ENCODE measurements at places on chromosomes 5 and 9.

GRCh38 chr9:82128011-82128696 lies 139.6 kb downstream of the SPATA31D1 start:
- DNase-seq, result no peak

DNA sequence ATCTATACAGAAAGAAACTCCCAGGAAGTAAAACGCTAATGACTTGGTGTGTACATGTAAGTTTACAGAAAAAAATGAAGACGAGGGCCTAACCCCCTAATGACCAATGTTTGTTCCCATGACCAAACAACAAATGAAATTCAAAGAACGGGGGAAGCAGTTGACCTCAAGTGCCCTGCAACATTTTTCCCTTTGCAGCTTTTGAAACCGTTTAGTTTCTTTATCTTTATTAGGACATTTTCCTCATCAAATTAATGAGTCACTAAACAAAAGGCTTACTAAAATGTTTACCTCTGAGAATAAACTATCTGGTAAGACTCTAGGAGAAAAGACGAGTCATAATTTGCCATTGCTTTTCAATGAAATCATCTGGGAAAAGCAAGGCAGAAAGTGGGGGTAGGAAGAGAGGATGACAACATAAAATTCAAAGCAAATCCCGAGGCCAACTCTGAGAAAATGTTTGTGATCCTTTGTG lies 57.4 kb downstream of the LHFPL2 start:
- DNase-seq, result no peak

GRCh38 chr5:173878224-173878967 lies 9.8 kb upstream of the CPEB4 start:
- DNase-seq, result no peak

DNA sequence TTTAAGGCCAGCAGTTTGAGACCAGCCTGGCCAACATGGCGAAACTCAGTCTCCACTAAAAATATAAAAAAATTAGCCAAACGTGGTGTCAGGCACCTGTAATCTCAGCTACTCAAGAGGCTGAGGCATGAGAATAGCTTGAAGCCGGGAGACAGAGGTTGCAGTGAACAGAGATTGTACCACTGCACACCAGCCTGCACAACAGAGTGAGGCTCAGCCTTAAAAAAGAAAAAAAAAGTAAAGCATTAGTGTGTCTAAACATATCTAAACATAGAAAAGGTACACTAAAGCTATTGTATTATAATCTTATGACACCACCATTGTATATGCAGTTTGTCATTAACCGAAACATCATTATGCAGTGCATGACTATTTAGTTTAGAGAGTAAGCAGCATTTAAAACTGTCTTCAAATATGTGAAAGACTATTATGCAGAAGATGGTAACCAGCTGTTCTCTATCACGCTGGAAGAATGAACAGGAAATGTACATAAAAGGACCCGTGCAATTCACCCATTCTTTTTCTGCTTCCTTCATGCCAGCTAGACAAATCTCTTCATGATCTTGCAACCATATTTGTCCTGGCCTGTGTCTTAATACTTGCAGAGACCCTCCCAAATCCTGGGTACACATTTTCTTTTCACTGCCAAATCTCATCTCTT lies 58.6 kb downstream of the ITGA1 start:
- DNase-seq, result no peak

DNA sequence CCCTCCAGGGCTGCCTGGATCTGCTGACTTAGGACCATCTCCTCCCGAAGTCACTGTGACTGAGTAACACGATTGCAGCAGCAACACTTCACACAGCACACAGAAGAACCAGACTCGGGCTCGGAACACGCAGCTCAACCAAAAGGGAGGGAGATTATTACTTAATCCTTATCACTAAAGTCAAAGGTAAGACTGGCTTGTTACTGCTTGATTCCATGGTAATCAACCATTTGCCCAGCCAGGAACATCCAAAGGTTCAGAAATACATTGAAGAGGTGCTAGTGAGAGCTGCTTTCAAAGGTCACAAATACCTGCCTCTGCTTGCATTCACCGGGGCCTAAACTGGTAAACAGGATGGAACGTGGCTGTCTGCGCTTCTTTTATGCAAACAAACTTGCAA lies 7.7 kb downstream of the FBP1 start:
- no peak for DNase-seq

DNA sequence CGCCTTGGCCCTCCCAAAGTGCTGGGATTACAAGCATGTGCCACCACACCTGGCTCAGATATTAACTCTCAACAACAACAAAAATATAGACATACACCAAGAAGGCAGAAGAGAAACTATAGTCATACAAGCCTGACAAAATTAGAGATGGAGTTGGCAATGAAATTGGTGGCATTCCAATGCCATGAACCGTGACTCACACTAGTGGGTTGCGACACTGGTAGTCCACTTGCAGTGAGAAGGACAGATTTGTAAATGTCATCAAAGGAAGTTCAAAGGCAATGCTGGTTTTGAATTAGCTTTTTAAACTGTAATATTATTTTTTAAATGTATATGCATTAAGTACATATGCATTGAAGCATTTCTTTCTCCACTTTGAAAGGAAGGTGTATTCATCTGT lies 8.5 kb upstream of the DNAJC25 start:
- no peak for DNase-seq

GRCh38 chr9:2939368-2939767 lies 95.5 kb upstream of the PUM3 start:
- no peak for DNase-seq

DNA sequence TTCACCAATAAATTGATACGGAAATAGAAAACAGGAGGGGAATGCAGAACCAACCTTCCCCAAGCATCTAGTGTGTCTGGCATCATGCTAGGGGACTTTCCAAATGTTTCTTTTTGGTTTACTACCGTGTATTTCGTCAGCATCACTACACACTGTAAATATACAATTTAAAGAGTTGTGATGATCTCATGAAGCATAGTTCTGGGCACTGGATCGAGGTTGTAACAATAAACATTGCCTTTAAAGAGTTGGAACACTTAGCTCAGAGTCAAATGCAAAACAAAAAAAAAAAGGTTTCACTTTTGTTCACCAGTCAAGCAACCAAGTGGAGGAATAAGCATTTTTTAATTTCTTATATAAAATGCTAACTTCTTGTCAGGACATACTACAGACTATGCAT lies 2.9 kb upstream of the SCAI start:
- no peak for DNase-seq

DNA sequence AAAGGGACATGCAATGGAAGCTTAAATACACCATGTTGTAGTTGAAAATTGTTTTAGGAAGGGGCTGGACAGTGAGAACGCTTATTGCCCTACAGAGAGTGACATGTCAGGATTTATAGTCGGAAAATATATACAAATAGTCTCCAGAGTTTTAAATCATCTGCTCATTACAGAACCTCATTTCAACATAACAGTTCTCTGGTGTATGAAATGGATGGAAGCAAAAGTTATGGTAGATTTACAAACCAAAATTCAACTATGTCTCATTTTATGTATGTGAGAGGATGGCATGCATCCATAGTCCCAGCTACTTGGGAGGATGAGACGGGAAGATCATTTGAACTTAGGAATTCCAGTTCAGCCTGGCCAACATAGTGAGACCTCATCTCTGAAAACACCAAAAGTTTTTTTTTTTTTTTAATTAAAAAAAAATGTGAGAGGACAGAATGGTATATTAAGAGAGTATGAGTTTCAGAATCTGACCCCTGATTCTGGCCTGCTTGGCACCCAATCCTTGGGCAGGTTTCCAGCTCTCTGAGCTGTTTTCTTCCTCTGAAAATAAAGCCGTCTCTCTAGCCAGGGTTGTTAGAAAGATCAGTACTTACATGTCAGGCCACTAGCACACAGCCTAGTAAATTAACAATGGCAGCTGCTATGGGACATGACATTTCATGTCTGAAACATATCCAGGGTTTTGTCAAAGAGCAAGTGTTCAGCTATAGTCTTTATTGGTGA lies 40.1 kb downstream of the IQGAP2 start:
- DNase-seq, result no peak

DNA sequence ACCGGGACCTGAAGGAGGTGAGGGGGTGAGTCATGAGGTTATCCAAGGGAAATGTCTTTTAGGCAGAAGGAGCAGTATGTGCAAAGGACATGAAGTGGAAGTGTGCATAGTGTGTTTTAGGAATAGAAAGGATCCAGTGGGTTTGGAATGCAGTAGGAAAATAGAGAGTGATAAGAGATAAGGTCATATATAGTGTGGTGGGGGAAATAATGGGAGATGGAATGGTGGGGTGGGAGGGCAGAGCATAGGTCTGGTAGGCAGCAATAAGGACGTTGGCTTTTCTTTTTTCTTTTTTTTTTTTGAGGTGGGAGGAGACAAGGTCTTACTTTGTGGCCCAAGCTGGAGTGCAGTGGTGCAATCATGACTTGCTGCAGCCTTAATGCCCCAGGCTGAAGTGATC lies 17.8 kb downstream of the SNX24 start:
- DNase-seq, result no peak

- DNase-seq, result no peak
These were observed 324.3 kb upstream of the RFX3 start for GRCh38 chr9:3850098-3850497.

- DNase-seq, result no peak
These were observed 115.7 kb upstream of the EPB41L4A start for GRCh38 chr5:112534611-112535255.
